ENCODE measurements at places on chromosomes 7 and 10. TPM values are rescaled to one million over a fixed set of nuclear protein-coding genes. Genes with fewer than 3 reads are reported as not detected.
A peak's percentile ranks its signal among the peaks of the same experiment; 100 is the strongest.

Gene EEPD1
- 7.1 TPM for total RNA-seq

Gene GPR158
- not detected for total RNA-seq

Gene MYOF
- total RNA-seq: 43.6 TPM

Gene ANXA8
- total RNA-seq: not detected

Gene SFTPA1
- total RNA-seq: not detected

Gene SRGN
- 37.2 TPM for total RNA-seq

- peaks cover 14% of the 10 kb centered on the region for H3K27me3 ChIP-seq
- H3K27ac ChIP-seq: no peak overlapping the region
- peaks cover 38% of the 10 kb centered on the region for H3K4me1 ChIP-seq
- no peaks in the 10 kb centered on the region for H3K36me3 ChIP-seq
- no peak overlapping the region for H3K4me3 ChIP-seq
Observed at GRCh38 chr7:105979405-105979804, 16.3 kb downstream of the CDHR3 start.

- no peak for DNase-seq
- H3K4me1 ChIP-seq: peaks cover 10% of the 10 kb centered on the region
- no peaks in the 10 kb centered on the region for H3K36me3 ChIP-seq
- no peaks in the 10 kb centered on the region for H3K27me3 ChIP-seq
Observed at GRCh38 chr10:68871731-68872342, 29.3 kb upstream of the DDX50 start.

GRCh38 chr10:34627331-34627730 is 187.8 kb downstream of the PARD3 start:
- H3K36me3 ChIP-seq: no peaks in the 10 kb centered on the region
- peaks cover 41% of the 10 kb centered on the region for H3K4me1 ChIP-seq
- no peaks in the 10 kb centered on the region for H3K27me3 ChIP-seq
- H3K27ac ChIP-seq: no peak overlapping the region
- no peak for DNase-seq

GRCh38 chr7:137453356-137453755 is 109.8 kb upstream of the PTN start:
- H3K4me3 ChIP-seq: no peak overlapping the region
- H3K27ac ChIP-seq: peak overlapping the region; percentile 58
- H3K4me1 ChIP-seq: peaks cover 26% of the 10 kb centered on the region
- H3K36me3 ChIP-seq: no peaks in the 10 kb centered on the region
- DNase-seq: no peak
- no peaks in the 10 kb centered on the region for H3K27me3 ChIP-seq

- H3K36me3 ChIP-seq: no peaks in the 10 kb centered on the region
- DNase-seq: no peak
- no peak overlapping the region for H3K27ac ChIP-seq
- H3K27me3 ChIP-seq: no peaks in the 10 kb centered on the region
- H3K4me3 ChIP-seq: no peak overlapping the region
Observed at GRCh38 chr10:91690412-91690811, 57.5 kb upstream of the PPP1R3C start.

GRCh38 chr7:1123715-1124114 is 35.8 kb downstream of the GPER1 start:
- peak; percentile 87 for DNase-seq
- H3K27me3 ChIP-seq: no peaks in the 10 kb centered on the region
- H3K4me3 ChIP-seq: peak overlapping the region; percentile 55
- peaks cover 23% of the 10 kb centered on the region for H3K4me1 ChIP-seq

DNA sequence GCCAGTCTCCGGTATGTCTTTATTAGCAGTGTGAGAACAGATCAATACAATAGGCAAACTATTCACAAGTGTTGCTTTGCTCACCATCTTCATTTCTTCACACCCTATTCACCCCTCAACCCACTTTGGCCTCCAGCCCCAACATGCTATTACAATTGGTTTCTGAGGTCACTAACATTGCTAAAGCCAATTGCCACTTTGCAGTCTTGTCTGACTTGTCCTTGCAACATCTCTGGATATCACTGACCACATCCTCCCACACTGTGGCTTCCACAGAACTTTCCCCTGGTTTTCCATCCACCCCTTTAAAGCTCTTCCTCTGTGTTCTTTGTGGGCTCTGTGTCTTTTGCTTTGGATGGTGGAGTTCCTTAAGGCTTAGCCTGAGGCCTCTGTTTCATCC is 5.2 kb upstream of the APBB1IP start:
- no peaks in the 10 kb centered on the region for H3K36me3 ChIP-seq
- H3K27ac ChIP-seq: no peak overlapping the region
- H3K4me1 ChIP-seq: no peaks in the 10 kb centered on the region
- H3K4me3 ChIP-seq: no peak overlapping the region

DNA sequence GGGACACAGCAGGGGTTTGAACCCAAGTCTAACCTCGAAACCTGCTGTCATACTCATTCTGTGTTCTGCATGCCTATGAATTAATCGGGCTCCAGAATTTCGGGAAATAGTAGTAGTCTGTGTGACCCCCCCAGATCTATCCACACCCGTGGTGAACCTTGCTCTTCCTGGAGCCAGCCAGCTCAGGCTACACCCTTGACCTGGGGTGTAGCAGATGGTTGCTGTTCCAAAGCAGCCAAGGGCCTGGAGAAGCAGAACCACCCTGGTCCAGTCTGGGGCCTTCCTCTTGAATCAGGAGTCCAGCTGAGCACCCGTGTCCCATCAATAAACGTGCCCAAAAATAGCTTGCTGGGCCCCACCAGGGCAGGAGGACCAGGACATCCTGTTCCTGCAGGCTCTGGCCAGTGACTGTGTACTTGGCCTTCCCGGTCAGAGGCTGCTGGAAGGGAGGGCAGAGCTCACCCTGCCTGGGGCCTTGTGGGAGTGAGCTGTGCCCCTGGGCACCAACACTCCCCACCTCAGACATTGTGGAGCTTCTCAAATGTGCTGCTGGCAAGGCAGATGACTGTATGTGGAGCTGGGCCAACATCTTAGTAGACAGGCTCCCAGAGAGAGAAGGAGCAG is 101.2 kb upstream of the ZNF716 start:
- H3K27ac ChIP-seq: peak overlapping the region; percentile 90
- H3K4me1 ChIP-seq: peaks cover 33% of the 10 kb centered on the region
- peak; percentile 70 for DNase-seq
- H3K27me3 ChIP-seq: no peaks in the 10 kb centered on the region
- no peaks in the 10 kb centered on the region for H3K36me3 ChIP-seq

DNA sequence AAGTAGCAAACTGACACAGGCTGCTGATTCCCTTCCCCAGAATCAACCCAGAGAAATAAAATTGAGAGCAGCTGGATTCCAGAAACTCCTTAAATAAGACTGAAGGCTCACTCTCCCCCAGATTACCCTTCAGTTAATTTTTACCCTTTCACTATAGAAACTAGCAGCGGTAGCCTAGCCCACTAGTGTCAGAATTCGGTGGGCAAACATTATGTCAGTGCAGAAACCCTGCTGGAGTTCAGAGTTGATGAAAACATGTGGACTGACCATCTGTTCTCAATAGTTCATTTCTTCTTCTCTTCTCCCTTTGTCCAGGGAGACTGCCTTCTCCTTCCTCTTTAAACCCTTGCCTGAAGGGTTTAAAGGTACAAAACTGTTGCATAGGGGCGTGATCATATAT is 100.1 kb downstream of the PODXL start:
- H3K4me3 ChIP-seq: no peak overlapping the region
- peaks cover 8% of the 10 kb centered on the region for H3K36me3 ChIP-seq
- DNase-seq: no peak
- H3K27me3 ChIP-seq: no peaks in the 10 kb centered on the region

DNA sequence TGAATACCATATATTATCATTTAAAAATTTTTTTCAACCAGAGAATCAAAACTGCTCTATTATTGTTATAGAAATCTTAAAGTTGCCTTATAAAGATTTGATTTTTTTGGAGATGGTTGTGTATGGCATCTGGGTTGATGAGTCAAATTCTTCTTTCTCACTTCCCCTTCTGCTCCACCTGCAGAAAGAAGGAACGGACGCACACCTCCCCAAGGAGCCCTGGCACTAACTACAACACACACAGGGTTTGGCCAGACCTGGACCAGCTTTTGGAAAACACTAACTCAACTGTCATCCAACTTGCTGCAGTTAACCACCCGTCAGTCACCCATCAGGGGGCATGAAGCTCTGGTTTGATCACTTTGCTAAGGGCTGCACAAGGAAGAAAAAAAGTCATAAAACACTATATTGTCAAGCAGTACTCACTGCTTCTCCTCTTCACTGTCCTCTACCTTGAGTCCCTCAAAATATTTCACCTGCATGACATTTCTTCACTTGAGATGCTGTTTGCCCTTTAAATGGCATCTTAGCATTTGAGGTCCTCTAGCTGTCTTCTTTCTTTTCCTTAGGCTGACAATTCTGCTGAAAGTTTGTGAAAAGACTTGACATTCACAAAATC is 266.7 kb upstream of the PHF14 start:
- no peak overlapping the region for H3K4me3 ChIP-seq
- no peaks in the 10 kb centered on the region for H3K27me3 ChIP-seq
- H3K36me3 ChIP-seq: no peaks in the 10 kb centered on the region
- H3K27ac ChIP-seq: no peak overlapping the region
- H3K4me1 ChIP-seq: no peaks in the 10 kb centered on the region
- DNase-seq: no peak

- no peaks in the 10 kb centered on the region for H3K36me3 ChIP-seq
- DNase-seq: no peak
- H3K4me1 ChIP-seq: peaks cover 7% of the 10 kb centered on the region
- H3K27me3 ChIP-seq: no peaks in the 10 kb centered on the region
Observed at GRCh38 chr10:60521974-60522405, 132.3 kb upstream of the ANK3 start.

GRCh38 chr7:98376711-98377110 is 24.2 kb downstream of the BAIAP2L1 start:
- DNase-seq: no peak
- H3K4me3 ChIP-seq: no peak overlapping the region
- no peaks in the 10 kb centered on the region for H3K27me3 ChIP-seq
- no peaks in the 10 kb centered on the region for H3K36me3 ChIP-seq
- H3K27ac ChIP-seq: no peak overlapping the region
- no peaks in the 10 kb centered on the region for H3K4me1 ChIP-seq

GRCh38 chr10:79425074-79425532 is 20.3 kb downstream of the ZCCHC24 start:
- H3K27me3 ChIP-seq: no peaks in the 10 kb centered on the region
- DNase-seq: peak; percentile 15
- H3K4me1 ChIP-seq: peaks cover 31% of the 10 kb centered on the region
- peaks cover 36% of the 10 kb centered on the region for H3K36me3 ChIP-seq
- H3K4me3 ChIP-seq: no peak overlapping the region
- peak overlapping the region; percentile 60 for H3K27ac ChIP-seq

- H3K27ac ChIP-seq: no peak overlapping the region
- H3K4me3 ChIP-seq: no peak overlapping the region
- DNase-seq: no peak
Observed at GRCh38 chr7:55150709-55151451, 132.1 kb downstream of the EGFR start.

DNA sequence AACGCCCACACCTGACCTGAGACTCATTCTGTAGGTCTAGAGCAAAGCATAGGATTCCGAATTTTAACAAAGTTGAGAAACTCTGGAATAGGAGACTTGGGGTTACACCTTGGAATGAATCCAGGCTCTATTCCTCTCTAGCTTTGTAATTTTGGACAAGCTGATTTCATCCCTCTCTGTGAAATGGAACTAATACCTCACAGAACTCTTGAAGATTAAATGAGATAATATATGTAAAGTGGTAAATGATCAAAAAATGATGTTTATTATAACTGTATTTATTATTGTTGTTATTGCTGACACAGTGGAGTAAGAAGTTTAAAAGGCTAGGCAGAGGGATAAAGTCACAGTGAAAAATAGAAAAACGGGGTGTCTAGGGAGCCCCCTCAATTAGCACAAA is 32.3 kb downstream of the CASP7 start:
- no peaks in the 10 kb centered on the region for H3K27me3 ChIP-seq
- no peak for DNase-seq
- no peak overlapping the region for H3K4me3 ChIP-seq
- no peak overlapping the region for H3K27ac ChIP-seq
- peaks cover 39% of the 10 kb centered on the region for H3K4me1 ChIP-seq

Data from left ventricle myocardium inferior (tissue), 1 donor.